ENCODE measurements at places on chromosomes 7 and 10. TPM values are rescaled to one million over a fixed set of nuclear protein-coding genes. Genes with fewer than 3 reads are reported as not detected.

Gene C10orf90
- not detected for total RNA-seq

Gene TMEM176A
- not detected for total RNA-seq

Gene PNLIPRP1
- not detected for total RNA-seq

Gene EMX2
- total RNA-seq, result not detected

Gene NPTX2
- total RNA-seq, result 0.32 TPM

Gene MRPL32
- total RNA-seq, result 68.8 TPM

Gene FEZF1
- total RNA-seq, result not detected

Gene FUOM
- 44.0 TPM for total RNA-seq

Gene FAM204A
- 55.6 TPM for total RNA-seq

Gene CHST3
- 0.52 TPM for total RNA-seq

Gene CACNA2D1
- total RNA-seq, result not detected

Gene RBP3
- total RNA-seq, result not detected

Gene ANKRD30A
- not detected for total RNA-seq

Gene BLOC1S2
- 56.3 TPM for total RNA-seq

Gene ELFN1
- total RNA-seq, result not detected

Gene TFEC
- total RNA-seq, result not detected

Gene EPHB6
- total RNA-seq, result 3.0 TPM

Gene PNLIP
- total RNA-seq, result not detected

Gene TAF3
- 17.4 TPM for total RNA-seq

Gene ACHE
- total RNA-seq, result 0.21 TPM

Gene HGF
- total RNA-seq, result not detected

Gene FBXO24
- 0.37 TPM for total RNA-seq

Gene PLEKHS1
- total RNA-seq, result not detected

Gene PRKG1
- total RNA-seq, result not detected

Gene ZNF33A
- 19.5 TPM for total RNA-seq

Gene NSMCE4A
- total RNA-seq, result 67.5 TPM

Gene ETV1
- 0.05 TPM for total RNA-seq

Gene GRM3
- not detected for total RNA-seq

Gene MRC1
- total RNA-seq, result not detected

Gene ATP6V1F
- 132 TPM for total RNA-seq

Gene UBE2D1
- total RNA-seq, result 14.9 TPM

Gene SLC16A12
- not detected for total RNA-seq

Gene TMEM270
- total RNA-seq, result not detected

Gene FAM171A1
- total RNA-seq, result 2.9 TPM

Gene SLC26A3
- total RNA-seq, result not detected

Gene MBL2
- not detected for total RNA-seq

Gene OR2A1
- total RNA-seq, result not detected

Gene SLIT1
- 0.32 TPM for total RNA-seq

Gene PON2
- 17.5 TPM for total RNA-seq

All from activated T-helper 2 cell treated with anti-CD3 and anti-CD28 coated beads, Interferon-gamma antibody, Interleukin-2, Interleukin-4, amounts not matched to agents 10 μg/mL and 5 μg/mL and 100 μg/mL, durations not matched to agents 14 hours and 24 hours and 36 hours (primary cell).